ENCODE measurements at places on chromosomes 12 and 14.
A peak's percentile ranks its signal among the peaks of the same experiment; 100 is the strongest.

DNA sequence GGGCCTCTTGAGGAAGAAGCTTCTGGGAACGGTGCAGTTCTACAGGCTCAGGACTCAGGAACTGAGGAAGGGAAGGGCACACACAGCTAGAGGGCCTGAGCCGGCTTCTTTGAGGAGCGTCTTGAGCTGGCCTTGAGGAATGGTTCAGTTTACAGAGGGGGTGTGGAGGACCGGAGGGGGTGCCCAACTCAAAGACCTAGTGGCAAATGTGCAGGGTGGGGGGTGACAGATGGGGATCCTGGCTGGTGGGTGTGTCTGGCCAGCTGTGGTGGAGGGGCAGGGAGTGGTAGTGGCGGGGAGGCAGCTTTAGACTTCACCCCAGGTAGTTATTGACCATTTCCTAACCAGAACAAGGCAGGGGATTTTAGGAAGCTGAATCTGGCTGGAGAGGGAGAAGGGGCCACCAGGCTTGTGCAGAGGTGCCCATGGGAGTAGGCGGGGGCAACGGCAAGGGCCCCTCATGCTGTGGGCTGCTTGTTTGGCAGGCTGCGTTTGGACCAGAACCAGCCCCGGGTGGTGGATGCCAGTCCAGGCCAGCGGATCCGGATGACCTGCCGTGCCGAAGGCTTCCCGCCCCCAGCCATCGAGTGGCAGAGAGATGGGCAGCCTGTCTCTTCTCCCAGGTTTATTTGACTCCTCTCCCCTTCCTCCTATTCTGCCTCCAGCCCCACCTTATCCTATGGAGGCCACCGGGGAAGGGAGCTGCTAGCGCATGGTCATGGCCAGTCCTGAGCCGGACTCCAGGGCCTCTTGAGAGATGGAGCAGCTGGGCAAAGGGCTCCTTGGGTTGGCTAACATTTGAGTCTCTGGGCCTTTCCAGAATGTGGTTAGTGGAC lies 27.8 kb downstream of the PAPLN start:
- no peak for DNase-seq

DNA sequence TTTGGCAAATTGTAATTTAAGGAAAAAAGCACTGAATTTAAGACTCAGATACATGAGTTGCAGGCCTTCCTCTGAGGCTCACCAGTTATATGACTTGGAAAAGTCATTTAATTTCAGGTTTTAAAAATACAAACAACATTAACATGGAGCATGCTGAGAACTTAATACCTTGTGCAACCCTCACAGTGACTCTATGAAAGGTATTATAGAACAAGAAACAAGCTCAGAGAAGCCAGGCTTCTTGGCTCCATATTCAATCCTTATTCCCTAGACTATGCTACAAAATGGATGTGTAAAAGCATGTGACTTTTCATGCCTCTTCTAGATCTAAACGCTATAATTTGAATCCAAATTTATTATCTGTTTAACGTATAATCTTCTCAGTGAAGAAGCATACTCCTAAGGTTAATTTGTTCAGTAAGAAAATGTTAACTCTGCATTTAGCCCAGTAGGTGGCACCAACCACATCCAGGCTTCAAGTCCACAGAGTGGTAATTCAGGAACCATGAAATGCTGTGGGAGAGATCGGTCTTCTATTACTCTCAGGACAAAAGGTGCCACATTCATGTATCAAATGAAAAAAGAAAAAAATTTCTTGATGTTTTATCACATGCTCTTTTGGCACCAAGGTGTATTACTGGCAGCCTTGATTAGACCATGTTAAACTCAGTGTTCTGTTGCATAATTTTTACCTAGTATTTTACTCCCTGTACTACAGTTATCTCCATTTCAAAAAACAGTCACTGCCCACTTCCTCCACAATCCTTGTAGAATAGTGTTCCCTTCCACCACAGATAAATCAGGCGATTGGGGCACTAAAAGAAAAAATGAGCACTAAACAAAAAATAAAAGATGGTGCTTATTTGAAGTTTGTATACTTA lies 9.3 kb downstream of the CCDC196 start:
- peak; percentile 38 for DNase-seq

GRCh38 chr12:65879878-65880277 lies 55.6 kb downstream of the HMGA2 start:
- DNase-seq = no peak

GRCh38 chr14:53509276-53510244 lies 356.4 kb upstream of the DDHD1 start:
- DNase-seq = no peak

DNA sequence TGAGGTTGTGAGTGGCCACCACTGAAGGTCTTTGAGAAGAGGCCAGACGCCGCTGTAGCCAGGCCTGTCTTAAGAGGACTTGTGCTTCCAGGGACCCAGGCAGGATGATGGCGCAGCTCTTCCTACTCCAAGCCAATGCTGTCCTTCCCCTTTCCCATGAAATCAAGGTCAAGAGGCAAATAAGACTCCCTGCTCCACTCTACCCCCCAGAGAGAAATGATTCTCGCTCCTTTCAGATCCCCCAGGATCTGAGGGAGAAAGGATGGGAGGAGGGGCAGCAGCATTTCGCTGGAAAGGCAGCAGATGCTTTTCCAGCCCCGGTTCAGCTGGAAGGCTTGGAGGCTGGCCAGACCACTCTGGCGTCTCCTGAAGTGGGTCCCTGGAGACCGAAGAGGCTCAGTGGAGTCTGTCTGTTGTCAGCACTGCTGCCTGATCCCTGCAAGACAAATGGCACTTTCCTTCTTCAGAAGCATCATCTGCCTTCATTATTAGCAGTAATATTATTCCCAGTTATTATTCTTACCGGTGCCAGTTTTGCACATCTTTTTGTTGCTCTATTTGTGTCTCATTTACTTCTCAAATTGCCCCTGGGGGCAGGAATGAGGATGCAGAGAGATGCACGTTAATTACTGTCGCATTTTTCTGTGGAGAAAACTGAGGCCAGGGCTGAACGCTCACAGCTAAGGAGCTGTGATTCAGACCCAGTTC lies 51.4 kb downstream of the C14orf132 start:
- peak; percentile 70 for DNase-seq

DNA sequence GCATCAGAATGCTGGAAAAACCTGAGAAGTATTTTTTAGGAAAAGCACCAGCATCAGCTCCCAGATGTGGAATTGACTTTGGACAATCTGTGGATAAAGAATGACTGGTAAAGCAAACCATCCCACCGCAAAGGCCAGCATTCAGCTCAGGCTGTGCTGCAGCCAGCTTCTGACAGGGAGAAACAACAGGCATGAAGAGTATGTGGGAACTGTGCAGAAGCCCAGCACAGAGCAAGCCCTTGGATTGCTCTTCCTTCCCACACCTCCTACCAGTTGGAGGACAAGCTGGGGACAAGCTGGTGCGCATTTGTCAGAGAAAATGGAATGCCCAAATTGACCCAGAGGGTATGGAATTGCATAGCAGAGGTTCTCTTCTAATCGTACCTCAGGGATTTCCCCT lies 228.1 kb downstream of the ANO2 start:
- DNase-seq = no peak

DNA sequence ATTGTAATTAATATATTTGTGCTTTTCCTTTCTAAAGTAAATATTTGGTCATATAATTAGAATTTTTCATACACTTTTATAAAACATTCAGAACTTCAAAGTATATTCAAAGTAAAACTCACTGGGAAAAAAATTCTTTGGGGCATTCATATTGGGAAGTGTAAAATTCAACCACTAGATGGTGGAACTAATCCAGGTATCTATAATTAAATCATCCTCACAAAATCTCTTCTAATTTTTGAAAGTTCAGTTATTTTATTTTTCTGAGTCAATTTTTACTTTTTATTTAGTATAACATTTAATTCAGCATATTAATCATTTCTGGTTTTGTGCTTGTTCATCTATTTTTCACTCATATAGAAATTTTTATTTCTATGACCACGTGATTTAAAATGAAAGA lies 81.0 kb downstream of the NTS start:
- no peak for DNase-seq

DNA sequence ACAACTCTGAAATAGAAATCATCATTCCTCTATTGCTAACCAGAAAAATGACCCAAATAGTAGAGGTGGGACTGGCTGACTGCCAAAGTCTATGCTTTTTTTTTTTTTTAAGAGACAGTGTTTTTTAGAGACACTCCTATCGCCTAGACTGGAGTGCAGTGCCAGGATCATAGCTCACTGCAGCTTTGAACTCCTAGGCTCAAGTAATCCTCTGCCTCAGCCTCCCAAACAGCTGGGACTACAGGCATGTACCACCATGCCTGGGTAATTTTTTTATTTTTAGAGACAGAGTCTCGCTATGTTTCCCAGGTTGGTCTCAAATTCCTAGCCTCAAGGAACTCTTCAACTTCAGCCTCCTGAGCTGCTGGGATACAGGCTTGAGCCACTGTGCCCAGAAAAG lies 19.2 kb downstream of the NR2C1 start:
- DNase-seq = no peak

- DNase-seq = no peak
Measured at GRCh38 chr12:28099871-28100270, 90.4 kb upstream of the CCDC91 start.

DNA sequence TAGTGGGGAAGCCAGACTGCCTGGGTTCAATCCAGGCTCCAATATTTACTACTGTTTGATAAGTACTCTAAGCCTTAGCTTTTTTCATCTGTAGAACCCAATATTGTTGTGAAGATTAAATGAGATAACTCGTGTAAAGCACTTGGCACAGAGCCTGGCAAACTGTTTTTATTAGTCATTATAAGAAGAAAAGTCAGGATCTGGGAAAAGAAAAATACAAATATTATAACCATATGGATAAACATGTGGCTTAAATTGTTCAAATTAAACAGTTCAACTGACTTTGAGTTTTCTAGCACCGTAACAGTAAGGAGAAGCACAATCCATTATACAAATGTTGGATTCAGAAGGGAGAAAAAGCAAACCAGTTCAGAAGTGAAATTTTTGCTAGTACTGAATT lies 22.0 kb upstream of the CDK17 start:
- DNase-seq = no peak

DNA sequence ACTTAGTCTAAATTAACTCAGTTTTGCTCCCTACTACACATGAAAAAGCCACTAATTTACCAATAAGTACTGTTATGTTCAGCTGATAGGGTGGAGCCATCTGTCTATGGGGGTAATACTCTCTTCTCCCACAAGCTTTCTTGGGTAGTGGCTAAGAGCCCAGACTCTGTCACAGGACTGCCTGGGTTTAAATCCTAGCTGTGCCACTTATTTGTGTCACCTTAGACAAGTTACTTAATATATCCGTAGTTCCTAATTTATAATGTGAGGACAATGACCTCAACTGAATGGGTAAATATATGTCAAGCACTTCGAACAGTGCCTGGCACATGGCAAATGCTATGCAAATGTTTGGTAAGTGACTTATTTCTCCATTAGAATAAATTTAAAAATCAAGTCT lies 185.6 kb downstream of the DACT1 start:
- no peak for DNase-seq

DNA sequence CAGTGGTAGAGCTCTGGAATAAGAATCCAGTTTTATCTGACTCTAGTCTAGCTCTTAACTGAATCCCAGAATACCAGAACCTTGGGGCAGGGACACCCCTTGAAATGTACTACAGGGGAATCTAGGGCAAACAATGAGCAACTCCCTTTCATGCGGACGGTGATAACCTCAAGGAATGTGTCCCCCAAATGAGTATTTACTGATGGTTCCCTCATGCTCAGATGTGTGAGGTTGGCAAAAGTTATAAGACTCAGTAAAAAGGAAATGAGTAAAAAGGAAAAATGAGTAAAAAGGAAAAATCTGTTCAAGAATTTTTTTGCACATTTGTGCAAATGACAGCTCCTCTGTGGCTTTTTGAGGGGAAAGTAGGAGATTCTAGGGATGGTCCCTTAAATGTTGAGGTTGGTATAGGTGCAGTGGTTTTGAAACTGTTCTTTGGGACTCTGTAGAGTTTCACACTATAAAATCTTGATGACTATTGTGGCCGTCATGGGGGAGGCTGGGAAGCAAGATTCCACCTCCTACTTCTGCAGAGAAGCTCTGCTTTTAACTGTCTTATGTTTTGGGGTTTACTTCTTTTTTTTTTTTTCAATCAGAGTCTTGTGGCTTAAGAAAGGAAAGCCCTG lies 58.6 kb downstream of the NRXN3 start:
- DNase-seq = no peak

DNA sequence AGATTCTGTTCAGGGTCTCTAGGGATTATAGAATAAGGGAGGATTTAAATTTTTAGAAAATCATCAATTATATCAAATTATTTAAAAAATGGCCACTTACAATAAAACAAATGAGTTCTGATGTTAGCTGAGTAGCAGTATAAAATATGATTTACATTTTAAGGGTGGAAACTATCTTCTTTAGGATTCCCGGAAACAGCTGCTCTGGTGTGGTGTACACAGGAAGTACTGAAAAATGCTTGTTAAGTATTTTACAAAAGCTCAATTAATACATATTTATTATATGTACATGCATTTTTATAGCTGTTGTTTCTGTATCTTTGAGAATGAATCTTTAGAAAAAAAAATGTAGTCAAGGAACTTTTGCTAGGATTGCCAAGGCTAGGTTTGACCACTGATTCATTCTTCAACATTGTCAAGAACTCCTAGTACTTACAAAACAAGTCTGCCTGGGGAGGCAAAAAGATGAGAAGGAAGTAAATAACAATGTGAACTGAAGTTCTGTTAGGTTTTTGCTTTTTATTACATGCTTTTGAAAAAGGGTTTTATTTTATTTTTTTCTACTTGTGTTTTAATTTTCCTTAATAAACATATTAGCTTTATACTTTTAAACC lies 48.0 kb downstream of the ARF6 start:
- DNase-seq = no peak

GRCh38 chr14:105830171-105830570 lies 303.8 kb downstream of the TMEM121 start:
- no peak for DNase-seq

GRCh38 chr12:120215766-120216735 lies 15.1 kb upstream of the RPLP0 start:
- no peak for DNase-seq

- no peak for DNase-seq
Measured at GRCh38 chr12:5628501-5628900, 196.6 kb downstream of the NTF3 start.

DNA sequence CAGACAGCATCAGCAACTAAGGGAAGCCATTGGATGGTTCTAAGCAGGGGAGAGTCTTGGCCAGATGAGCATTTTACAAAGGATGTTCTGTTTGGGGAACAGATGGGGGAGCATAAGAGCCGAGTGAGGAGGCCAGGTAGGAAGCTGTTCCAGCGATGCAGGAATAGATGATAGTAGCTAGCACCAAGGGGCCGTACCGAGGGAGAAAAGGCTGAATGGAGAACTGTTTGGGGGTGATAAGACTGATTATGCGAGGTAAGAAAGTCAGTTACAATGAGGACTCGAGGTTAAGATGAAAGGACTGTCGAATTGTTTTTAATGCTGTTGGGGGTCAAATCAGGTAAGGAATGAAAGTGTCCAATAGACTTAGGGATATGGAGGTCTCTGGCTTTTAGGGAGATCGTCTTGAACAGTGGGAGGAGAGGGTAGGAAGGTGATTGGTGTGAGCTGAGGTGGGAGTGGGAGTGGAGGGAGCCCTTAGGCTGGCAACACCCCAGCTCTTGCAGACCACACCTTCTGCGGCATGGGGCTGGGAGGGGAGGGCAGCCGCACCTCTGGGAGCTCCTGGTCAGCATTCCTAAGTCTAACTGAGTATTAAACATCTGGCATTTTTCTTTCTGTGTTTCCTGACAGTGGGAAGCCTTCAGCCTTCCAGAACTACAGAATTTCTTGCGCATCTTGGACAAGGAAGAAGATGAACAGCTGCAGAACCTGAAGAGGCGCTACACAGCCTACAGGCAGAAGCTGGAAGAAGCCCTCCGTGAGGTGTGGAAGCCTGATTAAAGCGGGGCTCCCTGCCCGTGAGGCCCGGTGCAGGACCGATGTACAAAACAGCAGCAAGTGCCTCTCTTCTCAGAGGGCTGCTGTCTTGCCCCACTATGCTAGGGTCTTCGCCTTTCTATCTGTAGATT lies 64.8 kb downstream of the GNS start:
- no peak for DNase-seq
